ENCODE measurements at places on chromosomes 5 and 9.

GRCh38 chr5:89228355-89228754 lies 345.4 kb upstream of the MEF2C start:
- no peak for DNase-seq

- no peak for DNase-seq
Observed at GRCh38 chr5:72107131-72107900, at the start of gene MAP1B. MAP1B (plus strand) TSS chr5:72107475; CDS start chr5:72107532, 57 bp downstream.

DNA sequence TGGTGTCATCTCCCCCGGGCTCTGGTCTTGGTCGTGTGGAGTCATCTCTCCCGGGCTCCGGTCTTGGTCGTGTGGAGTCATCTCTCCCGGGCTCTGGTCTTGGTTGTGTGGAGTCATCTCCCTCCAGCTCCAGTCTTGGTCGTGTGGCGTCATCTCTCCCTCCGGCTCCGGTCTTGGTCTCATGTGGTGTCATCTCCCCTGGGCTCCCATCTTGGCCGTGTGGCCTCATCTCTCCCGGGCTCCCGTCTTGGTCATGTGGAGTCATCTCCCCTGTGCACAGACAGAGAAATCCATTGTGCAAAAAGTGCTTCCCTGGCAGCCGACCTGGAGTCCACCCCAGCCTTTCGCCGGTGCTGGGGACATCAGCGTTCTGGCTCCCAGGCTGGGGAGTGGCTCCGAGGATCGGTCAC lies 91.1 kb upstream of the CACNA1B start:
- no peak for DNase-seq

DNA sequence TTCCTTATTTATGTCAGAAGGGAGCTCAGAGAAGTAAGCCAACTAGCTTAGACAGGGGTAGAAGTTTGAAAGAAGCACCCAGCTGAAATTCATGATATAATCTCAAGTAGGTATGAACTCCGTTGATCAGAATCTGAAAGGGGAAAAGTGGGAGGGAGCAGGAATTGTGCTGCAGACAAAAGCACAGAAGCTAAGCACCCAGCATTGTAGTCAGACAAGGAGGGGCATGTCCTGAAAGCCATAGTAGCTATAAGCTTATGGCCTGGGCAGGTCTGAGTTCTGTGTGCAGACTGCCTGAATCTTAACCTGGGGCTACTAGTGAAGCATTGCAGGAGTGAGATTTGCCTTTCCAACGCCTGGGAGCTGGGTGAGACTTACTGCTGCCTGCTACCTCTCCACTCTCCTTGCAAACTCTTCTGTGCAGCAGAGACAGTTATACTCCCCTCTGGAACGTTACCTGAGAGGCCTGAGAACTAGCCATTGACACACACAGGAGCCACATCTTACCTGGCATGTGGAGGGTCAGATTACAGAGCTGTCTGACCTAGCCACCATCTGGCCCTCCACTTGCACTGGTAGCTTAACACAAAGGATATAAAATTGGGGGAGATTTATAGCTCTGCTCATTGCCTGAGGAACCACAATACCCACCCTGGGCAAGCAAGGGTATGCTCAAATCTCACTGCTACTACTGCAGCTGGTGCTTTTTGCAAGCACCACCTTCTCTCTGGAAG lies 9.8 kb upstream of the CYLC2 start:
- no peak for DNase-seq

DNA sequence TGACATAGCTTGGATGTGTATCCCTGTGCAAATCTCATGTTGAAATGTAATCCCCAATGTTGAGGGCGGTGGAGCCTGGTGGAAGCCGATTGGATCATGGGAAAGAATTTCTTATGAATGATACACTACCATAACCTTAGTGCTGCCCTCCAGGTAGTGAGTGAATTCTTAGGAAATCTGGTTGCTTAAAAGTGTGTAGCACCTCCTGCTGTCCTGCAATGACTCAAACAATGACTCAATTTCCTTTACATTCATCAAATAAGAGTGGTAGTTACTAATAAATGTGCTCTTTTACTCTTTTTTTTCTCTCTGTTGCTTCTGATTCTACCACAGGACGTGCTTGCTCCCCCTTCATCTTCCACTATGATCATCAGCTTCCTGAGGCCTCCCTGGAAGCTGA lies 1696.0 kb upstream of the CDH9 start:
- DNase-seq: no peak

- DNase-seq: no peak
Observed at GRCh38 chr9:108708448-108708847, 147.3 kb downstream of the ACTL7B start.

DNA sequence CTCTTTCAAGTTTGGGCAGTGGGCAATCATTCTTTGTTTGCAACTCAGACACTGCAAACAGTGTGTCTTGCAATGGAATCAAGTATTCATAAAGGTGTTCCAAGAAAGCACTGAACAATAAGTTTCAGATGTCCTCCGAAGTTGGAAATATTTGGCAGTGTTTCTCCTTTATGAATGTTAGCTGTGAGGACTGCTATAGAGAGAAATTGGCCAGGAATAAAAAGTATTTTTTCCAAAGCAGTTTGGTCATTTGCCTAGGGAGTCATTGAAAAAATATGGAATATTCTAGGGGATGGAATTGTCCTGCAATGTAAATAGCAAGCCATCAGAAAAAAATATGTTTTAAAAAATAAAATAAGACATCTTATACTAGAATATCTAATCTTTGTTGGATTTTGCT lies 688.6 kb upstream of the SEMA6A start:
- DNase-seq: no peak

DNA sequence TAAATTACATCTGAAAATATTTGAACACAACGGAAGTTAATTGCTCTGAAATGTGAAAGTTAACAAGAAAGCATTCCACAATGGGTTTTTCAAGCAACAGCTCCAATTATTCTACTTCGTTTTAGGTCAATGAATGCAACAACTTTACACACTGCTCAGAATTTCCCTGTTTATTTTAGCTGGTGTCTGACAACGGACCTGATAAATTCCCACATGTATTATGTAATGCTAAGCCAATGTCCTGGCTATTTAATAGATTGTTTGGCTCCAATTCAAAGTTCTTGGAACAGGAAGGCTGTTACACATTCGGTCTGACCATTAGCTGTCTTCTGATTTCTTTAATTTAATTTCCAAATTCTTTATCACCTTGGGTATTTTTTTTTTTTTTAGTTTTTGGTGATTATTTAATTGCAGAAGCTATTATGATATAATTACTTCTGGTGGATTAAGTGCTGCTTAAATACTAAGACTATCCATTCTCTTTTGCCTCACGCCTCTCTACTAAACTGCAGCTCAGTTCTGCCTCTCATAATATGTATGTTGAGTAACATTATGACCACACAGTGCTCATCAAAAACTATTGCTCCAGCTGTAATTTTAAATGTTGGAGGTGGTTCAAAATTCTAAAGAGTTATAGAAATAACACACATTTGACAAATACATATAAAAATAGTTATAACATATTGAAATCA lies 57.9 kb downstream of the MEF2C start:
- no peak for DNase-seq

- no peak for DNase-seq
Observed at GRCh38 chr5:90939211-90939610, 380.6 kb downstream of the ADGRV1 start.
